ENCODE measurements at places on chromosomes 11 and 22.
A peak's percentile ranks its signal among the peaks of the same experiment; 100 is the strongest.

DNA sequence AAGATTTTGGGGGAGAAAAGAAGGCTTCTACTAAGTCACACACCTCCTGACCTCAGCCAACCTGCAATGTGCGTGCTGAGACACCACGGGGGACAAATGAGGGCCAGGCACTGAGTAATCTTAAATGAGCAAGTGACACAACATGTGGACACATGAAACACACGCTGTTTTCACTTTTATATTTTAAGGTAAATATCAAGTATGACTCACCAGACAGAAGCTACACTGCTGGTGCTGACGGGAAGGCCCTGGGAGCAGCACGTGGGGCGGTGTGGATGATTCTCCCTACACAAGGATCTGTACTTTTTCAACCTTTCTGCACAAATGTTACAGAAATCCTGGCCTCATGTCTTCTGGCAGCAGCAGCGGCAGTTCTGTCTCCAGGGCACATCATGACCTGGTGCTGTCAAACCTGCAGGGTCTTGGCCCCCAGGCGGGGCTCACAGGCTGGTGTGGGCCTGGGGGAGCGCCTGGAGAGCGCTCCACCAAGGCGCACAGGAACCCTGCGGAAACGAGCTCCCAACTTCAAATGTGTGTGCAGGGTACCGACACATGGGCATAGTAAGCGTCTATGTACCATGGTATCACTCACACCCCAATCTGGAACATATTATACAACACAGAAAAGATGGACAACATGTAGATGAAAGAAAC lies 61.7 kb downstream of the DGCR2 start:
- DNase-seq, result peak; percentile 29

DNA sequence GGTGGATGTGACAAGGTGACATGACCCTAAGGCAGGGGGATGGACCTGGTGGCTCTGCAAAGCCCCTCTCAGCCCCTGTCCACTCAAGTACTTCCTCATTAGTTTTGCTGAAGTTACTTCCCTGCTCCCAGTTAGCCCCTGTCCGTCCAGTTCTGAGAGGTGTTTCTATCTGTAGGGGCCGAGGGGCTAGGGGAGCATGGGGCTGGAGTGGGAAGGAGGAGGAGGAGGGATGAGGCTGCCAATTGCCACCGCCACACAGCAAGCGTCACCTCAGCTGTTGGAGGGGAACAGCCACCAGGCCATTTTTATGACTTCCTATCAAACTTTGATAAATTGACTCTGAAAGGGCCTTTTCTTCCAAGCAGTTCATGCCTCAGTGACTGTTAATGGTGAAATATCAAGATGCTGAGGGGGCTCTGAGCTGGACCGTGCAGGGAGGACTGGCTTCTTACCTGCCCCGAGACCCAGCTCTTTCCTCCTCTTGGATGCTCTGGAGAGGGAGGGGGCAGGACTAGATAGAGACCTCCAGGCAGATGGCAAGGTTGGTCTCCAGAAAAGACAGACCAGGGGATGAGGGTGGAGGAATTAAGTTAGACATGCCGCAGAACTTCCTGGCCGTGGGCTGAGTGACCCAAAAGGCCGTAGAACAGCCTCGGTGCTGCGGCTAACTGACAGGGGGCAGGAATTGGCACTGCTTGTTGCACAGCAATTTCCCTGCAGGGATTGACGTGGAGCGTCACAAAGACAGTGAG lies 137.0 kb downstream of the ST3GAL4 start:
- DNase-seq, result no peak

GRCh38 chr11:102781676-102782075 lies 1.2 kb upstream of the MMP10 start:
- DNase-seq, result no peak

DNA sequence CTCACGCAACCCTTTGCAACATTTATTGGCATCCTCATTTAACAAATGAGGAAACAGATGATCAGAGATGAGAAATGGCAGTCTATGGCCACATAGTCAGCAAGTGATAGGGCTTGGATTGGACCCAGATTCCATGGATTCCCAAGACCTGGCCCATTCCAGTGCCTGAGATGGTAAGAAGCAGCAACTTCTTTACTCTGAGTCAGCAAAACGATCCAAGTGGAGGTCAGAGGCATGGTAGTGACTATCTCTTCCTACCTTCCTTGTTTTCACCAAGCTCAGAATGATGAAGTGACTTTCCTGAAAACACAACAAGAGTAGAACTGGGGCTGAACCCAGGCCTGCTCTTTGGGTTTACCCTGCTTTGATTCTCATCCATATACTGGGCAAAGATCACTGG lies 293.1 kb downstream of the TENM4 start:
- no peak for DNase-seq

DNA sequence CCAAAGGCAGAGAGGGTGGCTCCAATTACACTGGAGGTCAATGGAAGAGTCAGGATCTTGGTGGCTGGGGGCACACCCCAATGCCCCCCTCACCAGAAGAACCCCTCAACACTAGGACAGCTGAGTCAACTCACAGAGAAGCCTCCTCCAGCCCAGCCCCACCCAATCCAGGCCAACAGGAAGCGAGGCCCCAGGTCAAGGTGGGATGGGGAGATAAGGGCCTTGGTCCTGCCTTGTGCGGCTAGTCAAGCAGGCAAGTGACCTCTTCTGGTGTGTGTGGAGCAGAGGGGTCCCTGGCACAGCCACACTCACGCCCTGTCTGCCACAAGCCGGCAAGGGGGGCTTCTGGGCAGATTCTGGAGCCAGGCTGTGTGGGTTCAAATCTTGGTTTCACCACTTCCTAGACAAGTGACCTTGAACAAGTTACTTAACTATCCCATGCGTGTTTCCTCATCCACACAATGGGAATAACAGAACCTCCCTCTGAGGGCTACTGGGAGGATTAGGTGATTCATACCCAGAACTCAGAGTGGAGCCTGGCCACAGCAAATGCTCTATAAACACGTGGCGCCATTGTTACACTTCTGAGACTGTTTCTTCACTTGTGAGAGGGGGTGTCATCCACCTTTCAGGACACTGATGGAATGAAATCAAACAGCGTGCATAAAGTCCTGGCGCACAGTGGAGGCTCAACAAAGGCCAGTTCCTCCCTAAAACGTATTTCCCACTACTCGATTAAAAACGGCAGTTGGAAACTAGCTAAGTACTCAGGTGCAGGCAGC lies 3.2 kb downstream of the TTLL12 start:
- DNase-seq, result no peak

GRCh38 chr11:17798716-17799115 lies 64.1 kb downstream of the KCNC1 start:
- DNase-seq, result no peak

DNA sequence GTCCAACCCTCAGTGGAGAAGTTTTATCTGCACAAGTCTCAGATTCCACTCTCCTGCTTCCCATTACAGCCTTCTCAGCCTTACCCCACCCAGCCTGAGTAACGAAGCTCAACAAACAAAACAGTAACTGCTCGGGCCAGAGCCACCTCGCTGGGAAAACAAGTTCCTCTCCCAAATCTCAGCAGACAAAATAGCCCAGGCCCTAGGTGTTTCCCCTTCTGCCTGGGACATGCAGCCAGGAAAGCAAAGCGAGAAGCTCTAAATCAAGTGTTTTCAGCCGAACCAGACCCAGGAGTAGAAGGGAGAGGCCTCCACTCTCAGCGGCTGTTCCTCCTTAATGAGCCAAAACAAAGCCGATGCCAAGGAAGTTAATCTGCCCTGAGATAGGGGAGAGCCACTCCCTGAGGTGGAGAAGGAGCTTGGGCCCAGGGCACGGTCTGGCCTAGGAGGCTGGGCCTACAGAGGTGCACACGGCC lies 44.0 kb downstream of the LIF start:
- DNase-seq, result no peak

- DNase-seq, result no peak
Observed at GRCh38 chr11:69298267-69299022, 4.5 kb downstream of the MYEOV start.

GRCh38 chr11:69642913-69643632 lies 2.1 kb downstream of the CCND1 start:
- peak; percentile 84 for DNase-seq

- no peak for DNase-seq
Observed at GRCh38 chr11:2890466-2891294, 5.1 kb upstream of the CDKN1C start.

GRCh38 chr11:71190551-71190950 lies 61.8 kb downstream of the SHANK2 start:
- DNase-seq, result no peak

GRCh38 chr22:20027966-20028854 lies 7.3 kb downstream of the TANGO2 start:
- peak; percentile 46 for DNase-seq

GRCh38 chr22:44026066-44026629 lies 2.0 kb downstream of the PARVB start:
- no peak for DNase-seq

DNA sequence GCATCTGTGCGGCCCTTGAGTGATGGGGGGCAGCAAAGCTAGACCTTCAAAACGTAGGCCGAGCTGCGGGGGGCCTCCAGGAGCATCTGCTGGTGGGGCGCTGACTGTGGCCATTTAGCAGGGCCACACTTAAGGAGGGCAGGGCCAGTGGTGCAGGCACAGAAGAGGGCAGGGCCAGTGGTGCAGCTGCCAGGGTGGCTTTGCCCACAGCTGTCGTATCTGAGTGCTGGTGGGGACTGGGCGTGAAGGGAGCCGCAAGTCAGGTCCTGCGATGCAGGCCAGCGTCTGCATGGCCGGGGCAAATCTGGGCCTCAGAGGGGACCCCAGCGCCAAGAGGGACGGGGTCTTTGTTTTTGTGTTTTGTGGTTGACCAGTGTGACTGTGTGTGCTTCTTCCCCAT lies 27.7 kb downstream of the RNH1 start:
- no peak for DNase-seq

DNA sequence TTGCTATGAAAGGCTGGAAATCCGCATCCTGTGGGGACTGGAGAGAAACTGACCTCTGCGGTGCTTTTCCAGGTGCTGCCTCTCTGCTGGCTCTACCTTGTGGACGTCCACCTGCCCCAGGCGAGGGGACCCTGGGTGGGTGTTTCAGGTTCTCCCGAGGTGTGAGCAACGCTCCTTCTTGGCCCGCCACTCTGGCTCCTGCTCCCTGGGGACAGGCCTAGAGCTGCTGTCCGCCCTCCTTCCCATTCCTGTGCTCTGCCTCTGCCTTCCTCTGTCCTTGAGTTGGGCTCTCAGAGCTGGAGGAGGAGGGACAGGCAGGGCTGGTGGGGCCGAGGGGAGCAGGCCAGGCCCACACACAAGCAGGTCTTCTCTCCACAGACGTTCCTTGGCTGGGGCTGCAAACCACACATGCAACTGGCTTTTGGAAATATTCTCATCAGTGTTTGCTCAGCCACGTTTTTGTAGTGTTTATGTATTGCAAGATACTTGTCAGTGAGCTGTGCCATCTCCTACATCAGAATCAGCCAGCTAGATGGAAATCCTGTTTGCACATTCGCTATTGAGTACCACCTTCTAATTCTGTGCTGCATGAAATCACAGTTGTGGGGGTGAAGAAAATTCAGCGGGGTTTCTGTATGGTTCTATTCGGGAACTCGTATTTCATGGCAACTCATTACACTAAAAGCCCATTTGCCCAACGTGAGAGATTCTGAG lies 1115.0 kb downstream of the BRD1 start:
- no peak for DNase-seq

GRCh38 chr11:94379613-94380012 lies 21.6 kb downstream of the GPR83 start:
- DNase-seq, result no peak

- no peak for DNase-seq
Observed at GRCh38 chr11:2310073-2310785, 8.4 kb downstream of the TSPAN32 start.

GRCh38 chr11:123116486-123116885 lies 54.5 kb upstream of the HSPA8 start:
- no peak for DNase-seq

- DNase-seq, result no peak
Observed at GRCh38 chr11:132402071-132402684, 1031.8 kb downstream of the NTM start.

- DNase-seq, result no peak
Observed at GRCh38 chr11:123060277-123061000, 1.5 kb downstream of the HSPA8 start.

DNA sequence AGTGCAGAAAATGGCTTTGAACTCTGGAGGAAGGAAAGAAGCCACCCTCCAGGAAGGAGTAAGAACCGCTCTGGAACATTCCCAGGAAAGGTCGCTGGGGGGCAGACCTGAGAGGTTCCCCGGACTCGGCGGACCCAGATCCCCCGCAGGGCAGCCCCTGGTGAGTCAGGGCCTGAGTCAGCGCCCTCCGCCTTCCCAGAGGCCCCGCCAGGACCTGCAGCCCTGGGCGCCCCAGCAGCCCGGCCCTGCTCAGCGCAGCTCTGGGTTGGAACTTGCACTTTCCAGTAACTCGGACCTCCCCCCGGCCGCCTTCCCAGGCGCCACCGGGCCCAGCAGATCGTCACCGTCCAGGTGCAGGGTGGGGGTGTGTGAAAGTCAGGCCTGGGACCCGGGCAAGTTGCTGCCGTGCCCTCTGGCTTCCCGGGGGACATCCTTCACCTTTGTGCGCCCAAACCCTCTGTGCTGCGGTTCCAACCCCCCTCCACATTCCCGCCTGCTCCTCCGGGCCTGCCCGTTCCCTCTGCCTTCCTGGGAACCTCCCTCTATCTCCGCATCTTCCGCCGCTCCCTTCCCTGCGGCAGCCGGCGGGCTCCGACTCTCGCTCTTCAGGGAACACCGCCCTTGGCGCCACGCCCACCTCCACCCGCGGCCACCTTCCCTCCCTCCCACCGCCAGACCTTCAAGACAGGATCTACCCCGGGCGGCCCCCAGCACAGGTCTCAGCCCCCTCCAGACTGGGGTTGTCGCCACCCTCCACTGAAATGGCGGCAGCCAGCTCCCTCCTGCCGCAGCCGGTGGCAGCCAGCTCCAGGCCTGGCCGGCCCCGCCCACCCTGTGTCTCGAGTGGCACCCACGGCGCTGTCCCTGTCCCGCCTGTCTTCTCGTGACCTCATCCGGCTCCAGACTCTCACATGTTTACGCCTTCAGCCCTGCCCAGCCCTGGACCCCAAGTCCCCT lies 36.8 kb upstream of the WNT7B start:
- DNase-seq, result peak; percentile 96

- DNase-seq, result no peak
Observed at GRCh38 chr11:108368134-108368533, 99.2 kb downstream of the C11orf65 start.

GRCh38 chr11:895331-896110 lies 15.1 kb downstream of the CHID1 start:
- DNase-seq, result no peak

GRCh38 chr22:40418366-40419201 lies 48.2 kb downstream of the SGSM3 start:
- no peak for DNase-seq

DNA sequence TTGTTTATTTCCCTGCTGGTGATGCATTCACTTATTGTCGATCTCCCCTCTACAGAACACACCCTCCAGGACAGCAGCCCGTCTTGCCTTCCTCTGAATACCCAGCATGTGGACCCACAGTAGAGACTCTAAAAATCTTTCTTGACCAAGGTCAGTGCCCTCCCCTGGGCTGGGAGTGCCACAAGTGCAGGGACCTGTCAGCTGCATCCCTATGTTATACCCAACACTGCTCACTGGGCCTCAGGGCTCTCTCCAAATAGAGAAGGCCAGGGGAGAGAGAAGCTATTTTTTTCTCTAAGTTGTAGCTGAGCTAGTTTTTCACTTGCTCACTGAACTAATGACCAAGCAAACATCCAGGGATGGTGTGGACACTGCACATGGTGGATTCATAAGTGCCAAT lies 9.8 kb downstream of the KCNJ1 start:
- DNase-seq, result peak; percentile 59

- no peak for DNase-seq
Observed at GRCh38 chr11:122632181-122632824, 23.2 kb upstream of the UBASH3B start.

- DNase-seq, result no peak
Observed at GRCh38 chr11:31779374-31779791, 31.7 kb downstream of the PAX6 start.

GRCh38 chr22:39348909-39349505 lies 784 bp upstream of the SYNGR1 start:
- DNase-seq, result no peak

Data from coronary artery (tissue), 2 donors.